ENCODE measurements at places on chromosomes 3 and 15. TPM values are rescaled to one million over a fixed set of nuclear protein-coding genes. Genes with fewer than 3 reads are reported as not detected.

SLC27A2 gene
- total RNA-seq, result 0.33 TPM

PPIP5K1 gene
- 22.7 TPM for total RNA-seq

MKRN2OS gene
- total RNA-seq, result not detected

C2CD4A gene
- total RNA-seq, result not detected

SYNPR gene
- total RNA-seq, result not detected

SLC2A2 gene
- not detected for total RNA-seq

SLCO3A1 gene
- total RNA-seq, result 26.6 TPM

MUC4 gene
- not detected for total RNA-seq

SH2D7 gene
- not detected for total RNA-seq

JAGN1 gene
- 20.0 TPM for total RNA-seq

C15orf39 gene
- total RNA-seq, result 26.4 TPM

CAV3 gene
- total RNA-seq, result not detected

GRCh38 chr3:11532931-11533391 is 110.8 kb downstream of the VGLL4 start:
- no peak for DNase-seq

DNA sequence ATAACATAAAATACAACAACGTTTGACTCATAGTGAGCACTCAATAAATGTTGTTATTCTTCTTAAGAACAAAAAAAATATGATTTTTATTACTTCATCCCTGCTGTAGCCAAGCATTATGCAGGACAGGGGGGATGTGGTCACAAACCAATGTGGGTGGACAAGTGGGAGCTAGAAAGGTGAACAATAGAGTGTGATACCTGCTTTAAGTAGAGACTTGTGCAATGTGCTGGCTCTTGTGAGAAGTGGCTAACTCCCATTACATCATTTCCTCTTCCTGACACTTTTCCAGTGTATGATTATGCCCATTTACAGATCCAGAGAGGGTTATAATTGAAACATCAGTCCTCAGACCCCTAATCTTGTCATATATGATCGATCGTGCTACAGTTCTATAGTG is 193.6 kb downstream of the UBE2E2 start:
- DNase-seq, result no peak

- no peak for DNase-seq
Measured at GRCh38 chr3:111604119-111604518, 9.0 kb upstream of the ZBED2 start.

GRCh38 chr3:191360620-191361019 is 30.3 kb upstream of the UTS2B start:
- DNase-seq, result no peak

- no peak for DNase-seq
Measured at GRCh38 chr15:99631255-99631654, 65.5 kb downstream of the MEF2A start.

GRCh38 chr3:140311428-140311827 is 366.4 kb upstream of the TRIM42 start:
- DNase-seq, result no peak

DNA sequence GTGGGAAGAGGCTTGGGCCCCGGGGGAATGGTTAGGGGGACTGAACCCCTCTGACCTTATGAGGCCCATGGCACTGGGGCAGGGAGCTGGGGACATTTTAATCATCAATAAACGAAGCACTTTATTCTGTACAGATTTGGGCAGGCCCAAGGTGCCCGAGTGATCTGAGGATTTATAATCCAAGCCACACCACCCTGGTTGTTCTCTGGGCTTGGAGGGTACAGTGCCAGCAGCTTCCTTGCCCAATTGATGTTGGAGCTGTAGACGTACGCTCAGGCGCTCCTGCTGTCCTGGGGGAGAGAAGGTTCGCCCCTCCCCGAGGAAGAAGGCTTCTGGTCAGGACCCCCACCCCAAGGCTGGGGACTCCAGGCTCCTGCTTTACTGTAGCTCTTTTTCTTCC is 12.5 kb downstream of the ZBTB47 start:
- DNase-seq, result peak; percentile 77

GRCh38 chr3:39748002-39748401 is 61.4 kb upstream of the MYRIP start:
- DNase-seq, result no peak

DNA sequence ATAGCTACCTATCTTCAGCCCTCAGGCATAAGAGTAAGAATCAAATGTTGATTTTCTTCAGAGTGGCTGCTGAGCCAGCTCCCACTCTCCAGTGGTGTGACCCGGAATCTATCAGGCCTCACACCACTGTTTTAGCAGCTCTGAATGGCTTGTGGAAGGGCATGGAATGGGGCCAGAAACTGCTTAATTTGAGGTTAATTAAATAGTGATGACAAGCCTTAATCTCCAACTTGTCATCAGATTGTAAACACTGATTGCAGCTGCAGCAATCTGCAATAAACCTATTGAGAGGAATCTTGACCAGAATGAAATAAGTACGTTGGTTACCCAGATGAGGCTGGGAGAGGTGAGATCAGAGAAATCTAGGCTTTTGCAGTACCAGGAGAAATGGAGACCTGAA is 317.4 kb downstream of the FHIT start:
- DNase-seq, result no peak

DNA sequence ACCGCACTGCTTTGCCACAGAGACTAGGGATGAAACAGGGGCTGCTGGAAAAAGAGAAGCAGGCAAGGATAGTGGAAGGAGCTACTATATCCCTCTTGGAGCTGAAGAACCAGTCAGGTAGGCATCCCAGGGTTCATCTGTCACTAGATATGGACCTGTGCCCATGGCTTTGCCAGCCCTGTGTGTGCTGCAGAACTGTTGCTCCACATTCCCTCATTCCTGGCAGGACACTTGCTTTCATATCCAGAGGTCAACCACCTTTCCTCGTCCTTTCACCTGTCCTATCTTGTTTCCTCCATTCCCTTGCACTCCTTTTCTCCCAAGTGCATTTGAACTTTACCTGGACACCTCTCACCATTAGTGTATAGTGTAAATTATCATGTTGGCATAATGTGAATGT is 12.0 kb downstream of the SNRK start:
- no peak for DNase-seq

DNA sequence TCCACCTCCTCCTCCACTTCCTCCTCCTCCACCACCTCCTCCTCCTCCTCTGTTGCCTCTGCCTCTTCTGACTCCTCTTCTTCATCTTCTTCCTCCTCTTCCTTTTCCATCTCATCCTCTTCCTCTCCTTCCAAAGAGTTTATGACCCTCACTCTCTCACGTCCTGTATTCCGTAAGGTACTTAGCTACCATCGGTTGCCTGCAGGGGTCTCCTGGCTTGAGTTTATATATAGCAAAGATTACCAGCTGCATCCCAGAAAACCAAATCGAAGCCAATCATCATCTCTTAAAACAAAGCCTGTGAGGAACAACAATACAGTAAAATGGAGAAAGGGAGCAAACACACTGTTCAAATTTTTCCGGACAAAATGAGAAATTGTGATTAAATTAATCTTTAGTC is 317.4 kb downstream of the C3orf38 start:
- DNase-seq, result no peak

DNA sequence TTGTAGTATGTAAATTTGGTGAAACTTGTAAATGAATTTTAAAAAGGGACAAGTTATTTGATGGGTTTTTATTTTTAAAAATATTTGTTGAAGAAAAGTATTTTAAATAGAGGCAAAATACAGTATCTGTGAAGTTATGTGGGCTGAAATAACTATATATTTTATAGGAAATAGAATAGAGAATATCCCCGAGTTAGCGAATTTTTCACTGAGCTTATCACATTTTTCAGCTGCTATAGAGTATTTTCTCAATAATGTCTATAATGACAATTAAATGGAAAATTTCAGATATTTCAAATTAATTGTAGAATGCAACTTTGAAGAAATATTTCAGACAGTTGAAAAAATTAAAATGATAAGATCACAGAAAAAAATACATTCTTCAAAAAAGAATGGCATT is 166.4 kb upstream of the TP63 start:
- DNase-seq, result no peak

GRCh38 chr3:171388527-171388926 is 71.7 kb downstream of the TNIK start:
- no peak for DNase-seq

GRCh38 chr3:157067114-157067513 is 92.8 kb downstream of the CCNL1 start:
- no peak for DNase-seq

DNA sequence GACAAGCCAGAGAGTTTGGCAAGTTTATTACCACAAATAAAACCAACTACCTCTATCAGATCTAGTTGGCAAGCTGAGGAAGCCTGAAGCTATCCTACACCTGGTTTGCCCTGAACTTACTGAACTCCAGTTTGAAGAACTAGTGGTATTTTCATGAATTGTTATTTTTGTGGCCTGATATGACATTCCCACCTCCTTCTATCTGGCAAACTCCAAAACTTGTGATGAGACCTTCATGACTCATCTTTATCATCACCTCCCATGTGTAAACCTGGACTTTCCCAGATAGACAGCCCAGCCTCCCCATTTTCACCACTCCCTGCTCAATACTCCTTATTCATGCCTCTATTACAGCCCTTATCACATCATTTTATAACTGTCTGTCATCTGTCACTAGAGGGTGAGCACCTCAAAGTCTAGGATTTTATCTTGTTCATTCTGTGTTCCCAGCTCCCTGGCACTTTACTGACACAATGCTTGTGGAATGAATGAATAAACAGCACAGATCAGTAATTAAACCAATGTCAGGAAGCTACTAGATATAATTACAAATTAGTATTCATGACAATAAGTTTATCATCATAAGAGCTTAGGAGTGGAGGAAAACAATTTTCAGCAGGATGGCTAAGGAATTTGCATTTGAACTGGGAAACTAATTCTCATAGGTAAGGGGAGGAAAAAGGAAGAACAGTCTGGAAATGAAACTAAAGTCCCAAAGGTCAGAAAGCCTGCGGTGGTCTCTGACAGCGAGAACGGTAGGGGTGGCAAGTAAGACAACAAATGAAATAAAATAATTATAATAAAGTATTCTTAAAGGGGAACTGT is 13.2 kb upstream of the TRANK1 start:
- no peak for DNase-seq

DNA sequence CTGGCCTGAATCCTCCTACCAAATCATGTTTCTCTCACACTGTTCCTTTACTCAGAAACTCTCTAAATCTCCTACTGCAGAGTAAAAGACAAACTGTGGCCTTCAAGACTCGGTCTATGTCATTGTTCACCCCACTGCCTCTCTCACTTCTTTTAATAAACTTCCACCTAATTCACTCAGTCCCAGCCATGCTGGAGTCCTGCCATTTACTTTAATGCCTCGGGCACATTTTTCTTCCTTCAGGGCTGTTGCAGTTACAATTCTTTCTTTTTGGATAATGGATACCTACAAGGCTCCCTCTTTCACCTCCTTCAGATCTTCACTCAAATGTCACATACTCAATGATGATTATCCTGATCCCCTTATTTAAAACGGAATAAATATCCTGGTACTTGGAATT is 955.6 kb downstream of the ROBO1 start:
- DNase-seq, result no peak

DNA sequence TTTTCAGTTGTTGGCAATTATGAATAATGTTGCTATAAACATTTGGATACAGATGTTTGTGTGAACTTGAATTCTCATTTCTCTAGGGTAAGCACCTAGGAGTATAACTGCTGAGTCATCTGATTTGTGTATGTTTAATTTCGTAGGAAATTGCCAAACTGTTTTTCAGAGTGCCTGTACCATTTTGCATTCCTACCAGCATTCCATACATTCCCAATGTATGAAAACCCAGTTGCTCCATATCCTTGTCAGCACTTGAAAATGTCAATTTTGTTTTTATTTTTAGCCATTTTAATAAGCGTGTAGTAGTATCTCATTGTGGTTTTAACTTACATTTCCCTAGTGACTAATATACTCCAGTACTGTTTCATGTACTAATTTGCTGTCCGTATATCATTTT is 98.5 kb upstream of the TSC22D2 start:
- DNase-seq, result no peak

Data from posterior vena cava (tissue), 2 donors.